Heart right ventricle (tissue), 16 donors: ENCODE measurements at places on chromosomes 4 and X.

- DNase-seq, result no peak
Measured at GRCh38 chrX:131649741-131650140, 105.9 kb downstream of the OR13H1 start.

GRCh38 chr4:10738826-10739489 lies 54.4 kb upstream of the CLNK start:
- no peak for DNase-seq

DNA sequence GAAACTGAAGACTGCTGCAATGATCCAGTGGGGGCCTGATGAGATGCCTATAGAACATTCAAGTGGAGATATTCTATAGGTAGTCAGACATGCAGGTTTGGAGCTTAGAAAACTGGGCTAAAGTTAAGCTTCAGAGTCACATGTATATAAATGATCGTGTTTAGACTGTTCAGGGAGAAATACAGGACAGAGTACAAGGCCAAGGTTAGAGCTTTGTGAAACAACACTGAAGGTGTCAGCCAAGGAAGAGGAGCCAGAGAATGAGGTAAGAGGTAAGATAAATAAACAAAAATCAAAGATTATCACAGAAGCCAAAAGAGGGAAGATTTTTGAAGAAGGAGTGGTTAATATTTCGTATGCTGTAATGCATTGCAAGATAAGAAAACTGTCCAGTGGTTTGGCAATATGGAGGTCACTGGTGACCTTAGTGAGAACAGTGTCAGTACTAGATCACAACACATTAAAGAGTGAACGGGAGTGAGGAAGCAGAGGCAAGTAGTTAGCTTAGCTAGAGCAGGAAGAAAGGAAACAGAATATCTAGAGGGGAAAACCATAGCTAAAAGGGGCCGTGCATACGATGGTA lies 58.0 kb upstream of the KLHL13 start:
- no peak for DNase-seq

DNA sequence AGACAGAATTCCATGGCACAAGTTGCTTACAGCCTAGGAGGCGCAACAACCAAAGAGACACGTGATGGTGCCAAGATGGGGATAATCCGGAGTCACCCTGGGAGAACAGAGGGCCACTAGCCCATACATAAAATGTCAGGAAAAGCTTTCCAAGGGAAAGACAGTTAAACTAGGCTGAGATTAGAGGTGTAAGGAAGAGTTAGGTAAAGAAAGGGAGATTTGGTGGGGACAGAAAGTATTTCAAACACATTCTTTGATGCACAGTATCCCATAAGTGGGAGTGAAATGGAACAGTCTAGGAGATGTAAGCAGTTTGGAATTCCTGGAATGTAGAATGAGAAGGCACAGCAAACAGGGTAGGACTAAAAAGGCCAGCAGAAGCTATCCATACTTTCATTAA lies 860.9 kb upstream of the LCORL start:
- no peak for DNase-seq

DNA sequence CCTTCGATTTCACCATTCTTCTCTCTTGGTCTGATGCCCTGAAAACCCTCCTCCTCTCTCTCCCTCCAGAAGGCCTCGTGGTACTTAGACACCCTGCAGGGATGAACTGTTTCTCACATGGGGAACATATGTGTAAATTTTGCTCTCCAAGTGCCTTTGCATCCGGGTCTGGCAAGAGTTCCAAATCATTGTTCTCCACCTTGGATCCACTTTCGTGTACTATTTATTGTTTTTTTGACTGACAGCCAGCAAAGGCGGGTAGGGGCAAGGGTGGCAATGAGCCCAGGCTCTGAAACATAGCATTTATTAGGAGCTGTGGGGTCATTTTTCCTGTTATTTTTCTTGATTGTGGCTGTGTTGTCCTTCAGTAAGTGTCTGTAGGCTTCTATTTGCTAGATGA lies 81.7 kb downstream of the RTL5 start:
- DNase-seq, result no peak

DNA sequence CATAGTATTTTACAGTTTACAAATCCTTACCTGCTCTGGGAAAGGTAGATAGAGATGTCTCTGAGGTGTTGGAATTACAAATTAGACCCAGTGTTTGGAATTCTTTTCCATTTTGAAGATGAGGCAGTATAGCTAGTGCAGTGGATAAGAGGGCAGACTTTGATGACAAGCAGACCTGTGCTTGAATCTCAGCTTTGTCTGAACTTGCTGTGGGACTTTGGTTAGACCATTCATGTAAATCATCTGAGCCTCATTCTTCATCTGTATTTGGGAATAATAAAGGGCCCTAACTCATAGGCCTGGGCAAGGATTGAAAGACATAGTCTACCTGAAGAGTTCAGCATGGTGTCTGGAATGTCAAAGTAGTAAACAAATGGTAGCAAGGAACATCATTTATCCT lies 77.2 kb upstream of the BOD1L1 start:
- no peak for DNase-seq

- DNase-seq, result no peak
Measured at GRCh38 chrX:750812-751211, 120.2 kb downstream of the SHOX start.

DNA sequence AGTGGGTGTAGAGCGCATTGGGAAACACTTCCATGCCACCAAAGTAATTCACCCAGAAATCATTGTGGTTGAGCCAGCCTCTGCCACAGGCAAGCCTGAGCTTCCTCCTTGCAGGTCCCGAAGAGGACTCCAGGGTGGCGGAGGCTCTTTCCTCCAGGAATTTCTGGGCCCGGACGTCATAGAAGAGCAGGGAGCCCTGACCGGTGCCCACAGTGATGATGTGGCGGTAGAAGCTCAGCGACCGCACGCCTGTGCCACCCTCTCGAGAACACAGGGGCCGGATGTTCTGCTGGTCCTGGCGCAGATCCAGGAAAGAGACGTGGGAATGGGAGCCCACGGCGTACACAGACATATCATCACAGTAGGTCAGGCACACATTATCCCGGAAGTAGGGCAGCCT lies 1.3 kb downstream of the DCAF12L1 start:
- DNase-seq, result no peak

DNA sequence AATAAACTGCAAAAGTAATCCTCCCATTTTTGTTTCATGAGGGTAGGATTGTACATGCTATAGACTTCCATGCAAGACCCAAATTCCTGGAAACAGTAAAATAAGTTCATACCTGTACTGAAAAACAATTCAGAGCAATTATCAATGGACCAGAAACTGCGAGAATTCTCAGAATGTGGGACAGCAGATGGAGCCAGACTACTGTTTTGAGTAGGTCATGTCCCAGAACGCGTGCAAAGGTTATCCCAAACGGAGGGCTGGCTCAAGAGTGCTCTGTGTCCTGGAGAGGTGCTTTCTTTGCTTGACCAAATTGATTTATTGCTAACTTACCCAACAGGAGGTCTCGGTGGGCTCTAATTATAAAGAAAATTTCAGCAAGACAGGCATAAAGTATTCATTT lies 1.7 kb upstream of the MAGEH1 start:
- DNase-seq, result no peak

GRCh38 chrX:437661-438390 lies 51.1 kb upstream of the PPP2R3B start:
- DNase-seq, result no peak

DNA sequence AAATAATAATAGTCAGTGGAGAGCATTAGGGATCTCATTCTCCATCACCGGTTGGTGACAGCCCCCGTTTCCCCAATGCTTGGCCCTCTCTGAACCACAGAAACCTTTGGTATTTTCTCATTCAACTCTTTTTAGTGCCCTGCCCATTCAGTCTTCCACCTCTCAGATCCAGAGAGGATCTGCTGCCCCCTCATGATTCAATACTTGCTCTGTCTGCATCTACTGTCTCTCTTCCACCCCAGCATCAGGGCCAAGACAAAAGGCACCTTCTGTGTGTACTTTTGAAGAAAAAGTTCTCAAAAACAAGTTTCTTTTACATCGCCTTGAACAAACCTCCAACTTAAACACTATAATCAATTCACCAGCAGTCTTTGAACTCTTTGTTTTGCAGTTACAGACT lies 19.3 kb downstream of the CLTRN start:
- DNase-seq, result no peak

GRCh38 chr4:172787111-172787510 lies 381.5 kb upstream of the GALNT7 start:
- DNase-seq, result no peak
